ENCODE measurements at places on chromosomes 12 and 14.

- no peak overlapping the region for H3K27ac ChIP-seq
- no peak for DNase-seq
- H3K4me3 ChIP-seq, result no peak overlapping the region
Observed at GRCh38 chr12:64631197-64631596, 20.9 kb downstream of the RASSF3 start.

- no peak for DNase-seq
- H3K4me3 ChIP-seq, result peak overlapping the region; percentile 46
- peaks cover 9% of the 10 kb centered on the region for H3K4me1 ChIP-seq
Observed at GRCh38 chr12:53324113-53324778, 2.8 kb upstream of the AAAS start.

DNA sequence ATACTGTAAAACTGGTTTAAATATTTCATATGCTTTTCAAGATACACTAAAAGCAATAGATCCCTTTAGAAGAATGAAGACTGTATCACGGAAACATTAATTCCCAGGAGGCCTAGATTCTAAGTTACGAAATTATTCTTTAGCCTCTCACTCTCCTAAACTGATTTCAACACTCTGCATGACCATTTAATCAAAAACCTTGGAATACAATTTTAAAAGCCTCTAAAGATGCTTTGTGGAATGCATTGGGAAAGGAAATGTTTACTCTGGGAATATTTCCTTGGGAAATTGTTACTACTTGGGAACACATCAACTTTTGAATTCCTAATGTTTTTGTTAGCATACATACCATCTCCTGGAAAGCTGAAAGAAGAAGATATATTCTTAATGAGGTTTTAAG is 255.7 kb upstream of the FAR2 start:
- no peaks in the 10 kb centered on the region for H3K27me3 ChIP-seq
- no peak for DNase-seq
- no peaks in the 10 kb centered on the region for H3K36me3 ChIP-seq
- H3K4me3 ChIP-seq, result no peak overlapping the region
- no peak overlapping the region for H3K27ac ChIP-seq

DNA sequence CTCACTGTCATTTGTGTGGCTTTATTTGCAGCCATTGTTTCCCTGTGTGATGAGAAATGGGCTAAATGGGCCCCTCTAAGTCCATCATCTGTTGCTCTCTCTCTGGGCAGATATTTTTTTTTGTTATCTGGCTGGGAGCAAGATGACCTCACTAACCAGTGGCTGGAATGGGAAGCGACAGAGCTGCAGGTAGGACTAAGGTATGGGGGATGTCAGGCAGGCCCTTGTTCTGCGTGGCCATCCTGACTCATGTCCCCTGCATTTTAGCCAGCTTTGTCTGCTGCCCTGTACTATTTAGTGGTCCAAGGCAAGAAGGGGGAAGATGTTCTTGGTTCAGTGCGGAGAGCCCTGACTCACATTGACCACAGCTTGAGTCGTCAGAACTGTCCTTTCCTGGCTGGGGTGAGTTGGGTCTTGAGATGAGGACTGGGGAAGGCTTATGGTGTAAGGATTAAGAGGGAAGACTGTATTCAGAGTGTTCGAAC is 1.3 kb downstream of the MARS1 start:
- no peaks in the 10 kb centered on the region for H3K36me3 ChIP-seq
- H3K27ac ChIP-seq, result peak overlapping the region; percentile 87
- no peaks in the 10 kb centered on the region for H3K27me3 ChIP-seq
- no peak overlapping the region for H3K4me3 ChIP-seq

- H3K4me1 ChIP-seq, result peaks cover 10% of the 10 kb centered on the region
- no peaks in the 10 kb centered on the region for H3K27me3 ChIP-seq
- no peak for DNase-seq
- H3K27ac ChIP-seq, result peak overlapping the region; percentile 67
Observed at GRCh38 chr12:11705010-11705409, 55.5 kb downstream of the ETV6 start.

Data from prostate gland (tissue), 2 donors.